ENCODE measurements at places on chromosomes 4 and X.

GRCh38 chr4:24748758-24749350, 46.5 kb upstream of the SOD3 start:
- DNase-seq = no peak

DNA sequence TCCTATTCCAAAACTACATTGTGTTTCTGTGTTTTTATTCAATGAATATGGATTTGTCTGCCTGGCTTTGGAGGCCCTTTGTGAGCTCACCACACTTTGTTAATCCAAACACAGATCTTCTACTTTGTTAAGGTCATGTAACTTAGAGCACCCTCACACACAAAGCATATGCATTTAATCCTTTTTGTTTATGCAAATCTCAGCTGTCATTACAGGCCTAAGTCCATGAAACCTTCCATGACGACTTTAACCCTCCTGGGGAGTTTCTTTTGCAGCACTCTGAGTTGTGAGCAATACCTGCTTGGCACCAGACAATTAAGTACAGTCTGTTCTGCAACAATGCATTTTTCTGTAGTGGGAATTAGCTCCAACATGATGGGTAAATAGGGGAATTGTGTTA, 14.9 kb downstream of the CCSER1 start:
- peak; percentile 77 for DNase-seq

GRCh38 chr4:664713-665231, 9.3 kb downstream of the ATP5ME start:
- no peak for DNase-seq

- DNase-seq = no peak
Measured at GRCh38 chr4:8477676-8478075, 37.1 kb downstream of the TRMT44 start.

GRCh38 chr4:184358521-184359232, 115.7 kb downstream of the IRF2 start:
- DNase-seq = no peak

DNA sequence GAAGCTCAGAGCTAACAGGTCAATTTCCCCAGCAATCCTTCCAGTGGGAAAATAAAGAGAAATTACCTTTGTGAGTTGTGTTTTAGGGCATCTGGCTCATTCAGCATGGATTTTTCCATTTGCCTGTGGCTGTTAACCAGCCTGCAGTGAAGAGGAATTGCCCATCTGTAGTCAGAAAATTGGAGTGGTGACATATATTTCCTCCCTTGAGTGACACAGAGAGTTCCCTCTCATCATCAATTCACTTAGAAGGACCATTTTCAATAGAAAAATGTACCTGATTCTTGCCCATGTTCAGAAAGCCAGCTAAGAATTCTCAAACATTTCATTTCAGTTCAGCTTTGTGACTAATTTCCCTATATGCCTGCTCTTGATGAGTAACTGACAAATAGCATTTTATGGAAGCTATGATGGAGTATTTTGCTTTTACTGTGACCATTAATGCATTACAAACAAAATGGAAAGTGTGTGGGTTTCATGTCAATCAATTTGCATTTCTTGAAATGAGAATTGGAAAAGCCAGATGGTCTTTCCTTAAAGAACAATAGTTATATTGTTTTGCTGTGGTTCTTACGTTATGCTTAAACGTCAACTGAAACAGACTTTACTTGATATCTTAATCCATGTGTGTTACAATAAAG, 155.8 kb downstream of the NWD2 start:
- DNase-seq = no peak

DNA sequence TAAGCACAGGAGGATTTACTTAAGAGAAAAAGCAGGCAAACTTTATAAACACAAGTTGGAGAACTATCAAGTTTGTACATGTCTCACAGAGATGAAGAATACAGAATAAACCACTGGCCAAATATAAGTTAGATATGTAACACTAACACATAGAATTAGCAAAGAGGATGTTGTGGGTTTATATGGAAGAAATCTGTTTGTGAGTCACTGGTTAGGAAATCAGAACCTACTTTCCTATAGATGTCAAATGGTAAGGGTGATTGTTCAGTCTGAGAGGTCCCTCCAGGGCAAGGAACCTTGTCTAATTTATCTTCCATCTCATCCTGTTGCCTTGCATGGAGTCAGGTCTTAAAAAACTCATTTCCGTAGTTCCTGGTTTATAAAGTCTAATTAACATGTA, 14.8 kb upstream of the ART3 start:
- DNase-seq = no peak

- no peak for DNase-seq
Measured at GRCh38 chr4:81366779-81367178, 104.9 kb downstream of the RASGEF1B start.

GRCh38 chr4:141810712-141811375, 174.5 kb downstream of the IL15 start:
- no peak for DNase-seq

DNA sequence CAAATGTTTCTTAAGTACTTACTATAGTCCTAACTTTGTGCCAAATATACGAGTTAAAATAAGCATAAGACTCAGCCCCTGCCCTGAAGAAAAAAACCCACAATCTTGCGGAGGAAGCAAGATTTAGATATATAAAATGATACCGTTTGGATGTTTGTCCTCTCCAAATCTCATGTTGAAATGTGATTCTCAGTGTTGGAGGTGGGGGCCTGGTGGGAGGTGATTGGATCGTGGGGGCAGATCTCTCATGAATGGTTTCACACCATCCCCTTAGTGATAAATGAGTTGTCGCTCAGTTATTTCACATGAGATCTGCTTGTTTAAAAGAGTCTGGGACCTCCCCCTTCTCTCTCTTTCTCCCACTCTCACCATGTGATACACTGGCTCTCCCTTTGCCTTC, 28.7 kb downstream of the EFHC2 start:
- no peak for DNase-seq

DNA sequence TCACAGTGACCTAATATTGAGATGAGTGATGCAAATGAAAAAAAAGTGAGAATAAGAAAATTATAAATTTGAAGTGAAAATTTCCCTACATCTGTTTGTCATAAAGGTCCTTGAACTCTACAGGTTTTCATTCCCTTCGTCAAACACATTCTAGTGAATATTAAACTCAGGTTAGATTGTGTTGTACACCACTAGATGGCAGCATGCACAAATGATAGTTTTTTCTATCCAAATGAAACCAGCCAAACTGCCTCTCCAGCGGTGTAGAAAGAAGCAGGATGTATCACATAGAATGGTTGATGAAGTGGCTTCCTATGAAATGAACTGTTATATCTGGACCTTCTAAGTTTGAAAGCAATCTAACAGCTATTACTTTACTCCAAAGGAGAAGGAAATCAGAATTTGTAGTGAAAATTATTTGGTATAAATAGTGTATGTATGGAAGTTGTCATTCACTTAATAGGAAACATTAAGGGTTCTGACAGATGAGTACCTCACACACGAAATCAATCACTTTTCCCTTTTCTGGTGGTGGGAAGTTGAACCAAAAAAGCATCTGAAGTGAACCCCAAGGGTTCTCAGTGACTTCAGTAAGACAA, 382.7 kb downstream of the UNC5C start:
- peak; percentile 67 for DNase-seq

DNA sequence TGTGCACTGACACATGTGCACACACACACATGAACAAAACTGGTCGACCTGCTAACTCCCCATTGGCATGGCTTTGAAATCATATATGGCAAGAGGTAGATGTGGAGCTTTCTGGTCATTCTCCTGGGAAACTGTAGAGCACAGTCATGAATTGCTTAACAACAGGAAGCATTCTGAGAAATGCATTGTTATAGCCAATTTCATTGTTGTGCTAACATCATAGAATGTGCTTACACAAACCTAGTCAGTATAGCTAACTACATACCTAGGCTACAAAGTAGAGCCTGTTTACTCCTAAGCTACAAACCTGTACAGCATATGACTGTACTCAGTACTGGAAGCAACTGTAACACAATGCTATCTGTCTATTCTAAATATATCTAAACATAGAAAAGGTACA, 134.2 kb upstream of the SH3RF1 start:
- no peak for DNase-seq

DNA sequence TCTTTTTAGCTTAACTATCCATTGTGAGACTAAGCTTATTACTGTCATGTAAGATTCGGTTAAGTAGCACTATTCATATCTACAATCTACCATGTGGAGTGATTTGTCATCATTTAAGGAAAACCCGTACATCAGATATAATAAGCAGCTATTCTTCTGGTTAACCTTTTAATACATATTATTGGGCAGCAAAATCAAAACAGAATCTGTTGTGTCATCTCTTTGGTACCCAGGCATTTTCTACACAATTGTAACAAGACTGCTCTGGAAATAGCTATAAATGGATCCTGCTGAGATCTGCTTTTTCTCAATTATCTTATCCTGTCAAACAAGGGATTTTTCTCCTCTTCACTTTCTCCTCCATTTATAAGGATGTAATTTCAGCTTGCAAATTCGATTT, 521.5 kb upstream of the MAGEB2 start:
- no peak for DNase-seq

- DNase-seq = peak; percentile 73
Measured at GRCh38 chrX:153687121-153688039, at the start of gene SLC6A8. SLC6A8 (plus strand) TSS chrX:153687926; CDS start chrX:153688575, 649 bp downstream.

- DNase-seq = no peak
Measured at GRCh38 chr4:4412641-4413372, 25.9 kb downstream of the NSG1 start.

Measured in NCI-H345 (cell line).